Naive thymus-derived CD4-positive, alpha-beta T cell (primary cell): ENCODE measurements at places on chromosomes 4 and X.

DNA sequence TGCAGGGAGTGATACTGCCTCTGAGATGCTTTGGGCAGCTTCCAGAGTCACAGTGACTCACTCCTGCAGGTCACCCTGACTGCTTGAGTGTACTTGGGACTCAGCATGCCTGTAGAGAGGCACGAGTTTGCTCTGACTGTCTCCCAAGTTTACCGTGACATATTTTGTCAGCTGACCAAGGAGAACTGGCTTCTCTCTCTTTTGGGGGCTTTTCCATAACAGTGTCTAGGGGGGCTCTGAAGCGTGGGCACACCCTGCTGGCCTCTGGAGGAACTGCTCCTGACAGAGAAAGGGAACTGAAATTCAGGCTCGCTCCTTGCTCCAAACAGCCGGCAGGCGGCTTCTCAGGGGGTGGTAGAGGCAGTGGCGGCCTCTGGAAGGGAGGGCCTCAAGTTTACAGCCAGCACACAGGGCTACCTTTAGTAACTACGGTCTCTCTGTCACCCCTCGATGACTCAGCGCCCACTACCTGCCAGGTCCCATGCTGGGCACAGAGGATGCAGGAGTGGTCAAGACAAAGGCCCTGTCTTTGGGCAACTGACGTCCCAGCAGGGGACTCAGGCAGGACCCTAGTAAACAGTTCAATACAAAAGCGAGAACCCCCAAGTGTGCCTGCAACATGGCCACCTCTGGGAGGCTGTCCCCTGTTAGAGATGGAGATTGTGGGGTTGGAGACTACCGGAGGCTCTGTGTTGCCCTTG, 17.8 kb downstream of the ZNF185 start:
- no peak for DNase-seq

- no peak for DNase-seq
Observed at GRCh38 chr4:154944996-154945395, 163.9 kb downstream of the RBM46 start.

- DNase-seq, result peak; percentile 54
Observed at GRCh38 chr4:7335344-7336066, 99.2 kb downstream of the PSAPL1 start.

DNA sequence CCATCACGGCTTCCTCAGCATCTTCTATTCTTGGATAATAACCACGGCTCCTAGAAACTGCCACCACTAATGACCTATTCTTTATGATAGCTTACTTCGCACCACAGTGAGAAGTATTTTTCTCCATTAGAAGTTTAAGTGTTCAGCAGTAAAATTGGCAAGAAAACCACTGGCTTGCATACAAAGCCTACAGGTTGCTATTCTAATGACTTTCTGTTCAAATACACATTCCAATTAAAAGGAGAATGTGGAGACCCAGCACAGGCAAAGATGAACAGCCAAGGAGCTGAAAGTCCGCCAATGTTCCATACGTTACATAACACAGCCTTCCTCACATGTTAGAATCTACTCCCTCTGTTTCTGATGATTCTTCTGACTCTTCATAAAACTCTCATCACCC, 875.0 kb upstream of the PRKX start:
- no peak for DNase-seq

DNA sequence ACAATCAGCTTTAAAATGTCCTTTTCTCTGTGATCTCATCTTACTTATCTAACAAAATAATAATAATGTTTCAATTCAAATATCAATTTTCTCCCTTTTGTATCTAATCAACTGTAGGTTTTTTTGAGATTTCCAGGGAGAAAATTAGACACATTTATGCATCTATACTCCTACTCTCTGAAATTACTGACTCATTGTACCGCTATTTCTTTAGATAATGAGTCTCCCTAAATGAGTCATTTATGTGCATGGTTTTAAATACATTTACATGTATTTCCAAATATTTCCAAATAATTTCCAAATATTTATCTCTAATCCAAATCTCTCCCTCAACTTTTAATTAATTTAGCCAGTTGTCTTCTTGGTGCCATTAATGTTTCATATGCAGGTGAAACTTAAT, 621.0 kb downstream of the TECRL start:
- DNase-seq, result no peak

DNA sequence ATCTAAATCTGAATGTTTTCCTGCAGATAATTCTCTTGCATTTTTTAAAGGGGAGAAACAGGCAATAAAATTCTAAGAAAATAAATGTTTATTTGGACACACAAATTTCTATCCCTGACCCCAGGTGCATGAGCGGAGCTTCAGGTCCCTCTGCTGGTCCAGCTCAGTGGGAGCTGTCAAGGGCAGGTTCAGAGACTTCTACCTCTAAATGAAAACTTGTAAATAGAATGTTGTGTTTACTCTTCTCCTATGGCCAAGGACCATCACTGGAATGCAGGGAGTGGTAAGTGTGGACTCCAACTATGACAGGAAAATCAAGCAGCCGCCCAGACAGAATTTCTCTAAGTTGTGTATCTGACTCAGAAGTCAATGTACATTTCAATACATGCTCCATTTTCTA, 148.6 kb upstream of the TTC29 start:
- DNase-seq, result no peak

DNA sequence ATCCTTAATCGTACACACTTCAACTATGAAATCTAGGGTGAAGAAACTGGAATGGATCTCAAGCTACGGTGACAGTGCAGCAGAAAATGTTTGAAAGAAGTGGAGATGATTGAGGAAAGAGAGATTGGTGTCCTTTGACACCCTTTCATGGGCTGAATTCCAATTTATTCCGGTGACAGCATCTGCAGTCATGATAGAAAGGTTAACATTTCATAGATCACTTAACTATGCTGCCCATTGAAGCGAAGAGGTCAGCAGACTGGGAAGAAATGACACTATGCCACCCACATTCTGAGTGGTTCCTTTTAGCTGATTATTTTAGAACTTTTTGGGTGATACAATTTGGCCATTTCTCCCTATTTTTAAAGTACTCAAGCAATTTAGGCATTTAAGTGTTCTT, 82.3 kb downstream of the DNAAF6 start:
- no peak for DNase-seq

DNA sequence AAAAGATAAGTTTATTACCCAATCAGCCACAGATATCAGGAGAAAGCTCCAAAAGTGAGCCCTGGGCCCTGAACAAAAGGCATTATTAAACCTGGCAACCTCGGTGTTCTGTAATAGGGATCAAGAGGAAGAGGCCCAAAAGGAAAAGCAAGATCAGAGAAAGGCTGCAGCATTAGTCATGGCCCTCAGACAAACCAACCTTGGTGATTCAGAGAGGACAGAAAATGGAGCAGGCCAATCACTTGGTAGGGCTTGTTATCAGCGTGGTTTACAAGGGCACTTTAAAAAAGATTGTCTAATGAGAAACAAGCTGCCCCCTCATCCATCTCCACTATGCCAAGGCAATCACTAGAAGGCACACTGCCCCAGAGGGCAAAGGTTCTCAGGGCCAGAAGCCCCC, 75.7 kb downstream of the AGTR2 start:
- no peak for DNase-seq

- DNase-seq, result no peak
Observed at GRCh38 chrX:140346729-140347128, 158.1 kb downstream of the SOX3 start.

DNA sequence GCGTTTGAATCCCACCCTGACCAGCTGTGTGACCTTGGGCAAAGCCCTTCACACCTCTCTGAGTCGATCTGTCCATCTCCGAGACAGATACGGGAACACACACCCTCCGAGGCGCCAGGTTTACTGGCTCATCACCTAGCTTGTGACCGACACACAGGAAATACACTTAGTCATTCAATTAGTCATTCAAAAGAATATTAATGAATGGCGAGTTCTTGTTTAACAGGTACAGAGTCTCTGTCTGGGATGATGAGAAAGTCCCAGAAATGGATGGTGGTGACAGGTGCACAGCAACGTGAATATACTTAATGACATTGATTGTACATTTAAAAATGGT, 80.6 kb downstream of the PPP2R2C start:
- no peak for DNase-seq

- no peak for DNase-seq
Observed at GRCh38 chr4:89142691-89143669, 31.6 kb downstream of the TIGD2 start.
